Activated gamma-delta T cell treated with Interleukin-2 at 50 U/mL for 16 hours (primary cell): ENCODE measurements at places on chromosomes 6 and 20.
A peak's percentile ranks its signal among the peaks of the same experiment; 100 is the strongest.

- DNase-seq: no peak
Measured at GRCh38 chr20:6966721-6967120, 199.2 kb downstream of the BMP2 start.

- DNase-seq: no peak
Measured at GRCh38 chr6:158142789-158143188, 25.3 kb downstream of the SERAC1 start.

GRCh38 chr20:41783423-41784208 is 165.4 kb upstream of the CHD6 start:
- DNase-seq: no peak

- peak; percentile 66 for DNase-seq
Measured at GRCh38 chr6:27145731-27146455, 101.6 kb upstream of the PRSS16 start.

DNA sequence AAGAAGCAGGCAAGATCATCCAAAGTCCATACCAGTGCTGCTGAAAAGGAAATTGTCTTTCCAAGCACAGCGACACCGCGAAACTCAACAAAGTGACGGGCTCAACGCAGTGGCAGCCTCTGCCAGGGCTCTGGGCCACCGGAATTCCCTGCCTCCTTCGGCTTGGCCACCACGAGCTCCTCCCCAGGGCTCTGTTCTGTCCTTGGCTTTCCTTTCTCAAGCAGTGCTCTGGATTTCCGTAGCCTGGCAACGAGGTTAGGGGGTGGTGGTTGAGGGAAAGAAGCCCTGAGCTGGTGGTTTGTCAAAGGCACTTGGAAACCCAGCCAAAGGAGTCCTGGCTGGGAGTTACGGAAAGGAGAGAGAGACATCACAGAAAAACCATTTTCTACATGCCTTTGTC is 31.2 kb downstream of the PRR18 start:
- no peak for DNase-seq

GRCh38 chr20:56788041-56788670 is 159.1 kb downstream of the TFAP2C start:
- DNase-seq: no peak

DNA sequence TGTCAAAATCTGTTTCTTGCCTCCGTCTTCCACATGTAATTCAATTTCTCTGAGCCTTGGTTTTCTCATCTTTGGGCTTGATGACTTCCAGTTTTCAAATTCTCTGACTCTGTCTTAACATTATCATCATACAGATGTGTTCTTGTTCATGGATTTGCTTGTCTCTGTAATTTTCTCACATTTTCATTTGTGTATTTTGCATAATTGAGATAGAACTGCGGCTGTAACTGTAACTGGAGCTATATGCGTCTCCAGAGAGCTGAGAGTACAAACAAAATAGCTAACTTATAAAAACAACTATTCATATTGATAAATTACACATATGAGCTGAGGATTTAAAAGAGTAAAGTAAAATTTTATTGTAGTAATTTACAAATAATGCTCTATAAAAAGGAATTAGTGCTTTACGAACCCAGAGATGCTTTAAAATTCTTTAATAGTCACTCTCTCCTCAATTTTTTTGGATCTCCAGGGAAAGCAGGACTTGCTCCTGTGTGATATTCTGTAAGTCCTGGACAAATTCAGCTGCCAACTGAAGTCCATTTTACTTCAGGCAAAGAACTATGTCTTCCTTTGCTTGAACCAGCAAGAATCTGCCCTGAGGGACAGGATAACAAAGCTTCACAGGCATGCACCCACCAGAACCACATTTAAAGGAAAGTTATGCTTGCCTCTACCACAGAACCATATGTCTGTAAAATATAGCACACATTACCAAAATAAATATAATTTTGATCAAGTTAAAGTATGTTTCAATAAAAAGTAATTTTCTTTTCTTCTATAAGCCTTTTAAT is 288.3 kb downstream of the KHDC1L start:
- no peak for DNase-seq

GRCh38 chr6:129189266-129189665 is 306.3 kb downstream of the LAMA2 start:
- DNase-seq: no peak

DNA sequence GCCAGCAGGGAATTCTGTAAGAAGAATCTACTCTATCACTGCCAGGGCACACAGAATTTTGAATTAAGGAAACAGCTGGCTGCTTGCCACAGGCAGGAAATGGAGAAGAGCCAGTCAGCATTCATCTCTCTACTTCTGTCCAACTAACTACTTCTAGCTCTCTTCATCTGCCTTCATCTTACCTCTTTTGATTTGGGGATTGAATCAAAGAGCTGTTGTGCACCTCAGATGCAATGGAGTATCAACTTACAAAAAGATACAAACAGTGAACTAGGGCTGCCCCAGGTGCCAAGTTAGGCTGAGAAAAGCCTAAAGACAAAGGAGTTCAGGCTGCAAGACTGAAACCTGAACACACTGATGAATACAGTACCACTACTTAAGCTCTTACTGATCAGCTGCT is 82.0 kb downstream of the PTPRK start:
- no peak for DNase-seq

DNA sequence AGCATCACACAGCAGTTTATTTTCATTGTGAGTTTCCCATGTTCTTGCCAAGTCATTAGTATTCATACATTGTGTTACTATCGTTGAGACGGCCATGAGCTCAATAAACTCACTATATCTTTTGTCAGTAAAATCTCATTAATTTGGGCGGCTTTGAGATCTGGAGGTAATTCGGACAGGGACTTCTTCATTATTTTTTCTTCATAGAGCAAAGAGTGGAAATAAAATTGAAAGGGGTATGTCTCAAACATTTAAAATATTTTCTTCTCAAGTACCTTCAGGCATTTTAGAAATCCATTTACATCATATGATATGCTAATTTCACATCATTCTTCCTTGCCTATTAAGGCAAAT is 14.6 kb downstream of the NOX3 start:
- DNase-seq: no peak

GRCh38 chr6:29964887-29965562 is 22.7 kb downstream of the HLA-A start:
- peak; percentile 80 for DNase-seq

DNA sequence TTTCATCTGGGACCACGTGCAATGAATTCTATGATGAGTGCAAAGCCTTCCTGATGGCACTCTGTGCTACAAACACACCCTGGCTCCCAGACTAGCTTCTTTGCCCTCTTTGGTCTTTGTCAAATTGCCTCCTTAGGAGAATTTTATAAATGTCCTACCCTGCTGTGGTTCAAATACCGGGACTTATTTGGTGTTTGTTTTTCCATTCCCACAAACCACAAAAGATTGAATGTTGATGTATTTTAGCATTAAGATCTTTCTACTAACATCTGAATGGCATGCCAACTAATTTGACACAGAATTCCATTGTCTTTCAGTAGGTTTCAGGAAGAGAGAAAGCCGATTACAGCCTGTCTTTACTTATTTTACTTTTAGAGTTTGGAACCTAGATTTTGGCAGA is 424.2 kb upstream of the SLC35B3 start:
- DNase-seq: no peak

DNA sequence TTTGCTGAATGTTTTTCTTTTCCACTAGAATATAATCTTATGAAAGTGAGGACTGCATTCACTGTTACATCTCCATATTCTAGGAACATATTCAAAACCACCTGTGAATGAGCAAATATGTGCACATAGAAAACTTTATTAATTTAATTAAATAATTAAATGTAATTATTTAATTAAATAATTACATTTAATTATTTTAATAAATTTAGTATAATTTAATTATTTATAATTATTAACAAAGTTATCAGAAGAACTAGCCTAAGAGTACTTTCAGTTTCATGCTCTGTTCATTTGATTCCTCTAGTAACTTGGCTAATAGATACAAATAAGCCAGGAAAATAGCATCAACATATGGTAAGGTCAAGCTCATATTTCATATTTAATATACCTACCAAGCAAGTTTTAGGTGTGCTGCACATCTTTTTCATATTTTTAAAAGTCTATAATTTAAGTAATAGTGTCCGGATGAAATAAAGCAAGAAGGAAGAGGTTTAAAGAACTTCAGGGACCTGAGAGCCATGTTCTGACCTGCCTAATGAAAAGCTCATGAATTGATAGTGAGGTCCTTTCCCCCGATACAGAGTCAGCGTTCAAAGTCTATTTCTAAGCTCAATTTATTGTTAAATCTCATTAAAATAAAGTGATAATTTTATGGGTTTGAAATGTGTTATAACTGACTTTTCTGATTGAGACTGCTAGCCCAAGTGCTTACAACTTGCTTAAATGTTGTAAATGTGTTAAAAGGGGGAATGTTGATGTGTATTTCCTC is 361.4 kb upstream of the FLRT3 start:
- no peak for DNase-seq

DNA sequence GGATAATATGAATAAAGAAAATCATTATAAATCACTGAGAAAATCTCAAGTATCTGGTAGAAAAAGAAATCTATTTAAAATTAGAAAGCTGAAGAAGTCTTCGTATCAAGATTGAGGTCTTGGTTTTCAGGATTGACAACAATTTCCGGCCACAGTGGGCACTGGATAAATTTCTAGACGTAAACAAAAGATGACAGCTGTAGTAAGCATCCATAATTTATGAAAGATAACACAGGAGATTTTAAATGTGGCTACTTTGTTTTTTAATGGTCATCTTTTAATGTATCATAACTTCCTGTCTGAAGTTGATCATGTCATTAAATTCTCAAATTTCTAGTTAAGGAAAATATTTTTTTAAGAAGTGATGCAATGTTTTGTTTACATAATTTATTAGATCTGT is 444.2 kb downstream of the HTR1B start:
- DNase-seq: no peak

- no peak for DNase-seq
Measured at GRCh38 chr6:140915103-140915502, 1217.6 kb upstream of the GJE1 start.

- DNase-seq: no peak
Measured at GRCh38 chr6:4302524-4302923, 167.1 kb upstream of the ECI2 start.

DNA sequence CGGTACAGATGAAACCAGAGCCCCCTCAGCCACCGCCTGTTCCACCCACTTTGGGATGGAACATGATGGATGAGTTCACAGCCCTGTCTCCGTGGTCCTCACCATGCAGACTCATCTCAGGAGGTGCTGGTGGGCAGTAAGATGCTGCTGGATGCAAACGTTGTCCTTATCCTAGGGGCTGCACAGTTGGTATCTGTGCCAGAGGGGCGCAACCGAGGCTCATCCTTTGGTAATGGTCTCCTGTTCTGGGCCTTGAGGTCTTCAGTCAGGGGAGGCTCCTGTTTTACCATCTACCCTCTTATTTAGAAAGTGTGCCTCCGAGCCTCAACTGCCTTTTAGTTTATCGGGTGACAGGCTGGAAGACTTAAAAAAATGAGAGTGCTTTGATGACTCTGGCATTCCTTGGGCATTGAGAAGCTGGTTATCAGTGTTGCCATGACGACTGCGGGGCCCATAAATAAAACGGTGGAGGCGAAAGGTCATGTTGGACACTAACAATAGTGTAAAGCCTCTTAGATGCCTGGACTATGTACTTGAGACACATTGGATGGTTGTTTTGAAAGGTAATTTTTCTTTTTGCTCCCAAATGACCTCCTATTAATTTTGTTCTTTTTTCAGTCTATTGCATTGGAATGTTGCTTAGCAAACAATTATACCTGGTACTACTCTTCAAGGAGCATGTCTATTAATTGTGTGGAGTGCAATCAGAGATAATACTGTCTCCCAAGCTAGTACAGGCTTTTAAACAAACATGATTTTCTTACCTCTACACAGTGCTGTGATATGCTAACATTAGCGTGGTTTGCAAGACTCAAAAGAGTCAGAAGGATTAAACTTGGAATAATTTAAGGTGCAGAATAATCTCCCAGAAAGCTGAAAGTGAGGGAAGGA is 74.2 kb upstream of the DSP start:
- DNase-seq: no peak

- DNase-seq: no peak
Measured at GRCh38 chr6:130958468-130958867, 104.6 kb downstream of the EPB41L2 start.

GRCh38 chr6:122400462-122401089 is 1.1 kb downstream of the HSF2 start:
- DNase-seq: no peak

- DNase-seq: no peak
Measured at GRCh38 chr6:108690326-108691049, 129.8 kb downstream of the FOXO3 start.

- DNase-seq: no peak
Measured at GRCh38 chr6:33276581-33276863, 401 bp upstream of the B3GALT4 start.

GRCh38 chr6:33735216-33735615 is 11.5 kb downstream of the IP6K3 start:
- no peak for DNase-seq

DNA sequence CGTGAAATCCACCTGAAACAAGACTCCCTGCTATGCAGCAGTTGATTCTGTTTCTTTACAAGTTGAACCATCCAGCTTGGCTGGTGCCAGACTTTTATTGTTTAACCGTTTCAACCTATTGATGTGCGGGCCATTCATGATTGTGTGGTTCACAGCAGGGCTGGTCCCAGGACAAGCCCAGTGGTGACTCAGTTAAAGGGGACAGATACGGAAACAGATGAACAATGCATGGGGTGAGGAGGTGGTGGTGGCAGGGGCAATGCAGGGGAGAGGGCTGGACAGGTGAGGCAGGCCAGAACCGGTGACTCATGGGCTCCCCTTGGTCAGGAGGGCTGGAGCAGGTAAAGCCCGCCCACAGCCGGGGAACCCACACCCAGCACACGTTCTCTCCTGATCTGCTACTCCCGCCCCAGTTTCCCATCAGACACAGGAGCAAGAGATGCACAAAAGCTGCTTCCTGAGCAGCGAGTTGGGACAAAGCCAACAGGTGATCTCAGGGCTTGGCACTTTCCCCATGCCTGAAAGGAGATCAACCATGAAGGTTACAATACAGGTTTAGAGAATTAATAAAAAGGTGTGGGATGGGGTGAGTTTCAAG is 232.2 kb downstream of the LY86 start:
- DNase-seq: no peak
